ENCODE measurements at places on chromosomes 16 and 17.
A peak's percentile ranks its signal among the peaks of the same experiment; 100 is the strongest.

DNA sequence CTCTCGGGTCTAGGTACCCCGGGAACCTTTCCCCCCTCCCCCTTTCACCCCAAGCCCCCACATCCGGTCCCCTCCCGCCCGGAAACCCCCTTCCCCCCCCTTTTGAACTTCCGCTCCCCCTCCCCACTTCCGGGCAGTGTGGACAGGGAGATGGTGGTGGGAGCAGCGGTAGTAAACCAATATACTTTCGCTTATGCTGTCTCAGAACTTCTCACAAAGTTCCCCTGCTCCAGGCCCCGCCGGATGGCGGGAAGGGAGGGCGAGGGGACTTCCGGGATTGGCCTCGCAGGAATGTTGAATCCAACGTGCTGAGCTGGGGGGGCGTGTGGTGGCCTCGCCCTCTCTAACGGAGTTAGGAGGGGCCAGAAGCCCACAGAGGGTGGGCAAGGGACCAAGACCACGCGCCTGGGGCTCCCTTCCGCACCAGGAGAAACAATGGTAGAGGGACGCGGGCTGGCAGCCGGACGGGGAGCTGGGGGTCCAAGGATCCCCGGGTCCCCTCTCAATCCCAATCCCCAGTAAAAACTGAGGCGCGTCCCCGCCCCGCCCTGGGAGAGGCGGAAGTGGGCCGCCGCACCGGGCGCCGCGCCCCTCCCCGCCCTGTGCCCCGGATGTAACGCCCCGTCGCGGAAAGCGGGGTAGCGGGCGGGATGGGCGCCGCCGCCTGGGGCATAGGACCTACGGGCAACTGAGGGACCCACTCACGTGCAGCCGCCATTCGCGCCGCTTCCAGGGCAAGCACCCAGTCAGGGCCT lies 742 bp downstream of the PFN1 start:
- DNase-seq, result peak; percentile 76

DNA sequence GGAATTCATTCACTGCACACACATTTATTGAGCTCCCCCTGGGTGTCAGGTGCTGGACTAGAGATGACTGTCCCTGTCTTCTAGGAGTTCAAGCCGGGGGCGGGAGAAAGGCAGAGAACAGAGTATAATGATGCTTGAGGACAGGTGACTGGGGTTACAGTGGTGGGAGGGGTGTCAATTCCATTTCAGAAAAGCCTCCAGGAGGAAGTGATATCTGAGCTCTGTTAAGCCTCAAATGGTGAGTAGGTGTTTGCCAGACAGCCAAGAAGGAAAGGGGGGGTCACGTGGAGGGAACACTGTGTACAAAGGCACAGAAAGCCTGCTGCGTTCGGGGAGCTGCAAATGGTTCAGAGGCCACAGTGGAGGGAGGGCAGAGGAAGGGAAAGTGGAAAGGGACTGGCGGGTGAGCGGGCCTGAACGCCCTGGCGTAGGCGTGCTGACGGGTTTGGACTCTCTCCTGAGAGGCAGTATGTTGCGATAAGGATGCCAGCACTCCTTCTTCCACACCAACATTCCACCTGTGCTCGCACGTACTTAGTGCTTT lies 9.7 kb upstream of the NXPH3 start:
- no peak for DNase-seq

DNA sequence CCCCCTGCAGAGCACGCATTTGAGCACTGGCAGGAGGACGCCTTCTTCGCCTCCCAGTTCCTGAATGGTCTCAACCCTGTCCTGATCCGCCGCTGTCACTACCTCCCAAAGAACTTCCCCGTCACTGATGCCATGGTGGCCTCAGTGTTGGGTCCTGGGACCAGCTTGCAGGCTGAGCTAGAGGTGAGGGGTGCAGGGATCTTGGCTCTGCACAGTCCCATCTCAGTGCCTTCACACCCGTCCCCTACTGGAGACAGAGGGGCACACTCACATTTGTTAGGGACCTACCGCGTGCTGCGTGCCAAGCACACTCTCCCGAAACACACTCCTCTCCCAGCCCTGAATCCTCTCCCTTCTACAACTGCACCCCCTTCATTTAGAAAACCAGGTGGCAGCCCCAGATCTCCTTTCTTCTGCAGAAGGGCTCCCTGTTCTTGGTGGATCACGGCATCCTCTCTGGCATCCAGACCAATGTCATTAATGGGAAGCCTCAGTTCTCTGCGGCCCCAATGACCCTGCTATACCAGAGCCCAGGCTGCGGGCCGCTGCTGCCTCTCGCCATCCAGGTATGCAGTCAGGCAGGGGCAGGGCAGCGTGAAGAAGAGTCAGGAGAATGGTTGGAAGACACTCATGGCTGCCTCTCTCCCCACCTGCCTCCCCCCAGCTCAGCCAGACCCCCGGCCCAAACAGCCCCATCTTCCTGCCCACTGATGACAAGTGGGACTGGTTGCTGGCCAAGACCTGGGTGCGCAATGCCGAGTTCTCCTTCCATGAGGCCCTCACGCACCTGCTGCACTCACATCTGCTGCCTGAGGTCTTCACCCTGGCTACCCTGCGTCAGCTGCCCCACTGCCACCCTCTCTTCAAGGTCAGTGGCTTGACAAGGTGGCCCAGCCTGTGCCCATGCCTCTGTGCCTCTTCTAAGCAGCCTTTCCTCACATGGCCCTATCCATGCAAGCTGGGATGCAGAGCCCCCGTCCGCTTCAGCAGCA lies 6.3 kb downstream of the ALOX15B start:
- DNase-seq, result no peak

- DNase-seq, result no peak
Observed at GRCh38 chr17:71011391-71011790, 842.1 kb downstream of the KCNJ2 start.

DNA sequence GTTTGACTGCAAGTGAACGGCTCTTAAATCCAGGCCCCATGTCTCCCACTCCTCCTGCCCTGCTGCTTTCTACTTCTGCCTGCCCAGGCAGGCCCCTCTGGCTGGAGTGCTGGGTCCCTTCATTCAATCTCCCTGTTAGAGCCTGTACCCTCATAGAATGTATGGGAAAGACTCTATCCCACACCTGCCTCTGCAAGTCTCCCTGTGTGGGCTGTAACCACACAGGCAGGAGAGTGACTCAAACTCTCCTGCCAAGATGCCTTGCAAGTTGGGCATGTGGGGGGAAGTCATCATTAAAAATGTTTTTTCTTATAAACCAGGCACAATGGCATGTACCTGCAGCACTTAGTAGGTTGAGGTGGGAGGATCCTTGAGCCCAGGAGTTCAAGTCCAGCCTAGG lies 77.5 kb downstream of the PLXDC1 start:
- no peak for DNase-seq

DNA sequence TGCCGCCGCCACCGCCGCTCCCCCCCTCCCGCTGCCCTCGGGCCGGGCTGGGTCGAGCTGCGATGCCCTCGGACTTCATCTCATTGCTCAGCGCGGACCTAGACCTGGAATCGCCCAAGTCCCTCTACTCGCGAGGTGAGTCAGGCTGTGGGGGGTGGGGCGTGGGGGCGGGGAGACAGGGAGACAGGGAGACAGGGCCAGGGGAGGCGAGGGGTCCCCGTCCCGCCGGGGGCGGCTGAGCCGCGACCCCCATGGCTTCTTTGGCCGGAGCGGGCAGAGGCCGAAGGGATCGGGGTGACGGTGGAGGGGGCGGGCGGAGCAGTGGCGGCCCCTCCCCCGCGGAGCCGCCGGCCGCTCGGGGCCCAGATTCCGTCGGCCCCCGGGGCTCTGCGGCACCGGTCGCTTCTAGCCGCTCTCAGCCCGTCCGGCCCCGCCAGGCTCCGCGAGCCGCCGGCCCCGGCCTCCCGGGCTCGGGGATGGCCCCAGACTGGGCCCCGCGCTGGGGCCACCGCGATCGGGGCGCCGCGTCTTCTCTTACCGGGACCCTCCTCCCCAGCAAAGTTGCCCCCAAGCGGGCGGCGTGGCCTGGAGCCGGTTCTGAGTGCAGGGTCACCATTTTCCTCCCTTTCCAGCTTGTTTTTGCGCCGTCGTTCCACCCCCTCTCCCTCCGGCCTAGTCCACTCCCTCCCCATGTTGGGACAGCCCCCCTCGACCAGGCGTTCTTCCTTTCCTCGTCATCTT lies 644 bp downstream of the NFAT5 start:
- DNase-seq, result peak; percentile 81
